ENCODE measurements at places on chromosomes 6 and 20.

- DNase-seq, result no peak
Measured at GRCh38 chr20:46973766-46974165, 79.1 kb downstream of the EYA2 start.

DNA sequence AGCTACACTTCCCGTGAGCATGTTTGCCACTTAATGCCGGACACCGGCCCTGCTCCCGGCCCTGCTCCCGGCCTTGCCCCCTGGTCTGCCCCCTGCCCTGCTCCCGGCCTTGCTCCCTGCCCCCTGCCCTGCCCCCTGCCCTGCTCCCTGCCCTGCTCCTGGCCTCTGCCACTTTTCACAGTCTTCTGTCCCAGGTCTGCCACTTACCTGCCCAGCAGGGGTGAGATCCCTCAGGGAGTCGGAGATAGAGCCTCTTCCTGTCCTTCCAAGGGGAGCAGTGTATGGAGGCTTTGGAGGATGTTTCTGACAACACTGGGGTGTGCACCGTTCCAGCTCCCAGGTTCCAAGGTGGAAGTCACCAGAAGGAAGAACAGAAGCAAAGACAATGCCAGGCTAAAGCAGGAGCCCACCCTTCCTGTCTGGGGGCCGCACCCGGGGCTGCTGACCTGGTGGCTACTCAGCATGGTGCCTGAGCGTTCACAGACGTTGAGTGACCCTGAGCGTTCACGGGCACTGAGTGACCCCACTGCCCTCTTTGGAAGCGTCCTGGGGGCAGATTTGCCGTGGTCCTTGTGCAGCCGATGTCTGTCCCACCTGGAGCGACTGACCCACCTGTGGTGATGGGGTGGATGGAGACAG, 199.8 kb downstream of the DLL1 start:
- DNase-seq, result no peak

- DNase-seq, result no peak
Measured at GRCh38 chr6:19209202-19209601, 628.0 kb upstream of the ID4 start.

GRCh38 chr6:140043357-140043756, 668.9 kb upstream of the CITED2 start:
- no peak for DNase-seq

DNA sequence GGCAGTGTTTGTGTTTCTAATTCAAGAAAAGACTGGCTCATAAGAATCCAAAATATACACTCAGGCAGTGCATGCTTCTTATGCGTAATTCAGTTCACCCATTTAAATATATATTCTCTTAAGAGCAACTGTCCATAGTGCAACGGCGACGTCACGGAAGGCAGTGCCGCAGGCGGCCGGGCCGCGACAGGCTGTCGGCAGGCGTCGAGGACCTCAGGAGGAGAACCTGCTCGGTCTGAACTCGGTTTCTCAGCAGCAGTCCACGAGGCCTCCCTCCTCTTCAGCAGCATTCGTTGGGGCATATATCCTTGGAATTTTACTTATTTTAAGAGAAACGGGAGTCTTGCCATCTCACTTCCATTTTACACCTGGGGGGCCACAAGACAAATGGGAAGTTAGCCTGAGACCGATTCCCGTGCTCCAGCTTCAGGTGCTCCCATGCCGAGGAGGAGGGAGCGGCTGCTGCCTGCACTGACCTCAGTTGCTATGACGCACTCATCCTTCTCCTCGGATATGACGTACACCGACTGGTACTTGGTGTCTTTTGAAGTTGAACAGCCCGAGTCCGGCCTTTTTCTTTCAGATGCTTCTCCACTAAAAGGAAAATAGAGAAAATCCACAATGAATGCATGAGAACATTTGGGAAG, 8.2 kb downstream of the DLL1 start:
- DNase-seq, result no peak

- no peak for DNase-seq
Measured at GRCh38 chr6:24755279-24755678, 19.5 kb upstream of the GMNN start.

GRCh38 chr6:12716298-12716916, at the start of gene PHACTR1:
PHACTR1 (plus strand) TSS chr6:12716767.
- no peak for DNase-seq

GRCh38 chr6:108592371-108593337, 31.9 kb downstream of the FOXO3 start:
- peak; percentile 70 for DNase-seq

GRCh38 chr6:112007254-112007653, 46.6 kb upstream of the CCN6 start:
- DNase-seq, result no peak

GRCh38 chr20:52542131-52542530, 350.6 kb upstream of the ZFP64 start:
- no peak for DNase-seq

DNA sequence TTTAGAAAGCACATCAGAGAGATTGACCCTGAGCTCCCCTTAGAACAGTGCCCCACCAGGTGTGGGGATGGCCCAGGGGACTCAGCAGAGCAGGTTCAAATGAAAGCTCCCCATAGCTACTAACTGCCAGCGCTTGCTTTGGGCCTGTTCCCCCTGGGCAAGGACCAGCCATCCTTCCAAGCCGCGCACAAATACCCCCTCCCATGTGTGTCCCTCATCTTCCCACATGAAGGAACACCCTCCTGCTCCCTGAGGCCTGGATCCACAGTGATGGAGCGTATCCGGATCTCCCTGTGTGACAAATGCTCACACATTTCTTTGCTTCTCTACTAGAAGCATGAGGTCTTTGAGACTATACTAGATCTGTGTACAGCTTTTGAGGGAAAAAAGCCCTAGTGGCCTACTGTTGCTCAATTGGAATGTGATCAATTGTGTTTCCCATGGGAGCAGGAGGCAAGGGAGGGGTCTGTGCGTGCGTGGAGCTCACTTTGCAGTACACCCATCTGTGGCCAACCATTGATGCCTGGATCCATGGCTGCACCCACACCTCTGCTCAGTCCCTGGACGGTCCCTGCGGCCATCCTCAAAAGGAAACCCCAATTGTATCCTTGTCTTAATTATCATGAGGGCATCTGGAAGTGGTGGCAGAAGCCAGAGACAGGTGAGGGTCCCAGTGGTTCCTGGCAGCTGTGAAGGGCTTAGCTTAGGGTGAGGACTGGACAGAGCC, 1.4 kb upstream of the RAET1G start:
- DNase-seq, result no peak

DNA sequence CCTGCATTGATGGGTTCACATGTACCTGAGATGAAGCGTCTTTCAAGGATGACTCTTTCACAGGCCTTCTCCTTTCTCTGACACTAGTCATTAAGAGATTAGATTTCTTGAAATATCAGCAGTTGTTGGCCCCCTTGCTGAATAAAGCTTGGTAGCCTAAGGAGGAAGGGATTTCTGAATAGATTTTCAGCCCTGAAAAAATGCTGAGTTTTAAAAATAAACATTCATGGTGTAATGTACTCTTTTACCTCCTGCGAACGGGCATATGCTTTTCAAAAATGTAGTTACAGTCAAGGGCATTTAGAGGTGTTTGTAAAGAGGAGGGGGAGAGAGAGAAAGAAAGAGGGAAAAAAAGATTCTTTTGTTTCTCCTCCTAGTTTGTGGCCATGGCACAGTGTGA, 222.7 kb downstream of the SOX4 start:
- no peak for DNase-seq

DNA sequence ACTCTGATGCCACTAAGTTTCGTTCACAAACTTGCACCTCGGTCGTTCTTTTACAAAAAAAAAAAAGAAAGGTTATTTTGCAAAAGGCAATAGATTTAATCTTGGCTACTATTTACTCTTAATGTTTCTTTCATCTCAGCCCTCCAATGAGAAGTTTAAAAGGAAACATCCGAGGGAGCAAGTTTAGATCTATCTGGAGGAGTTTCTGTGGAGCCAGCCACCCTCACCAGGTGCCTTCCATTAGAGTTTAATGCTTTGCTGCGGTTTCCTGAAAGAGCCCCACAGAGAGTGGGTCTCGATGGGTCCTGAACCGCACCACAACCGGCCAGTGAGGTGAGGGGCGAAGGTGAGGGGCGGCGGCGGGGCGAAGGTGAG, 632 bp downstream of the PRKN start:
- no peak for DNase-seq

- DNase-seq, result peak; percentile 62
Measured at GRCh38 chr6:7727086-7727945, 1.4 kb downstream of the BMP6 start.

GRCh38 chr6:45421709-45422502, 44.2 kb upstream of the SUPT3H start:
- DNase-seq, result peak; percentile 77

- peak; percentile 46 for DNase-seq
Measured at GRCh38 chr6:12957321-12958051, 240.9 kb downstream of the PHACTR1 start.

DNA sequence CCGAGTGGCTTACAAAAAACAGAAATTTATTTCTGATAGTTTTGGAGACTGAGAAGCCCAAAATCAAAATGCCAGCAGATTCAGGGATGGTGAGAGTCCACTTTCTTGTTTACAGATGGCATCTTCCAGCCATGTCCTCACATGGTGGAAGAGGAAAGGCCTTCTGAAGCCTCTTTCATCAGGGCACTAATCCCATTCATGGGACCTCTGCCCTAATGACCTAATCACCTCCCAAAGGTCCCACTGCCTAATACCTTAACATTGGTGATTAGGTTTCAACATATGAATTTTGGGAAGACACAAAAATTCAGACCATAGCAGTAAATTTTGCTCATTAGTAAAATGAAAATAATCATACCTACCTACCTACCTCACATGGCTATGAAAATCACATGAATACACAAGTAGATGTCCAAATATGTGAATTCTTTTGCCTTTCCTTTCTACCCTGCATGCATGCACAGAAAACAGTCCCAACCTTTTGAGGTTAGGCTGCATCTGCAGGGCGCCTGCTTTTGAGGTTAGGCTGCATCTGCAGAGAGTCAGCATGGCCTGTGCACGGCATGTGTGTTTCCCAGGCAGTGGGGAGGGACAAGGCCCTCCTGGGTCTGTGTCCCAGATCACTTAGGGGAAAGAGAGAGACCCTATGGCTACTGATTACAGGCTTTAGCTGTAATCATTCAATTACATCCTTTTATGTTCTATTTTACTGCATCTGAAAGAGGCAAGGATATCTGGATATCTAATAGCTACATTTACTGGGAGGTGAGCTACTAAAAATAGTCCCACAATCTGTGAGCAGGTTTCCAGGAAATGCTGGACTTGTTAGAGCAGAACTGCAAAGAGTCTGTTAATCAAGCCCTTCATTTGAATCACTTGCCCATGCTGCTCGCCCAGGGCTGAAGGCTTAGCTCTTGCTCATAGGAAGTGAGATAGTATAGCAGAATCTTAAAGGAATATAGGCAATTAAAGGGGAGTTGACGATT, 497.7 kb upstream of the MARCKS start:
- DNase-seq, result no peak

DNA sequence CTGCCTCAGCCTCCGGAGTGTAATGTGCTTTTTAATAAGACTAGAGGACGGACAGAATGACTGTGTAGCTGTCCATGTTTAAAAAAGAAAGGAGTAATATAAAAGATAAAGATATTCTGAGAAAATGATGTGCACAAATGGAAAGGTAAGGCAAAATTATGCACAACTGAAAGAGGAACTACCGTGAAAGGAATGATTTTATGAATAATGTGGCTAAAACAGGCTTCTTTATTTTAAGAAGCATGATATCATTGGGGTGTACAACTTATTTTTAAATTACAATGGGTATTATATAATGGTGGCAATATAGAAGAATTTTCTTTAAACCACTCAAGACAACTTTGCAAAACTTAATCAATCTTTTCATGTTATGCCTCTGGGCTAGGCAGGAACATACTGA, 78.1 kb downstream of the FIG4 start:
- peak; percentile 16 for DNase-seq

DNA sequence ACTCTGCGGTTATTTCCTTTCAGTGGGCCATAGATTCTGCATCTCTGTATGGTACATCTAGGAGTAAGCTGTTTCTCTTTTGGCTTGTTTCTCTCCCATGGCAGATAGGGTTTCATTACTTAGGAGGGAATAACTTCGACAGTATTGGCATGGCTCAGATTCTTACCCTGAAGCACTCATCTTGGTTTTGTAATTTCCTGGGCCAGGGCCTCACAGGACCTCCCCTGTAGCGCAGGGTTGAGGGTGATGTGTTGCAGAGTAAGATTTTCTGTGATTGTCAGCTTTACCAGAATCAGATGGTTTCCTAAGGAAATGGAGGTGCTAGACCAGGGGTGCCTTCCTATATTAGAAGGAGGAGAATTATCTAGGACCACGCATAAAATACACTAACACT, 78.3 kb downstream of the STXBP5 start:
- no peak for DNase-seq

DNA sequence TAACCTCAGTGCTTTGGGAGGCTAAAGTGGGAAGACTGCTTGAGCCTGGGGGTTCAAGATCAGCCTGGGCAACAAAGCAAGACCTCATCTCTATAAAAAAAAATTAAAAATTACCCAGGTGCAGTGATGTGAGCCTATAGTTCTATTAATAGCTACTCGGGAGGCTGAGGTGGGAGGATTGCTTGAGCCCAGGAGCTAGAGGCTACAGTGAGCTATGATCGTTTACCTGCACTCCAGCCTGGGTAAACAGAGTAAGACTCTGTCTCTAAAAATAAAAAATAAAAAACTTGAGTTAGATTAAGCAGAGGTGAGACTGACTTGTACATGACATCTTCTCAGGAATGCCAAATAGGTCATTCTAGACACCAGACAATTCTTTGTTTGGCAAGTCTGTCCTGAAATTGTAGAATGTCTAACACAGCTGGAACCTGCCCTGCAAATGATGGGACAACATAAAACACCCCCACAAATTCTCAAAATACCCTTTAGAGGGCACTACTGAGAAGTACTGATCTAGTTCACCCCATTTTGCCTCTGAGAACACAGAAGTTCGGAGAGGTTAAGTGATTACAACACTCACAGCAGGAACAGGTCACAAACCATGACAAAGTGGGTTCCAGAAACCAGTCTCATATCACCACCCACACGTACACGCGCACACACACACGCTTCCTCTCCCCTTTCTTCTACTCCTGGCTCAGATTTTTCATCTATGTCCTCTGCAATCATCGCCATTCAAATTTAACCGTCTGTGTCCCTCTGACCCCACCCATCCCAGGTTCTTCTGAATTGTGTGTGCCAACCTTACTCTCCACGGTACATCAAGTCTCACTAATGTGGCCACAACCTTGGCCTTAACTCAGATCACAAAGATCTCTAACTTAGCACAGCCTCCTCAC, 38.3 kb downstream of the ARHGAP18 start:
- peak; percentile 72 for DNase-seq

GRCh38 chr6:125688138-125688537, 61.3 kb upstream of the HEY2 start:
- DNase-seq, result no peak

DNA sequence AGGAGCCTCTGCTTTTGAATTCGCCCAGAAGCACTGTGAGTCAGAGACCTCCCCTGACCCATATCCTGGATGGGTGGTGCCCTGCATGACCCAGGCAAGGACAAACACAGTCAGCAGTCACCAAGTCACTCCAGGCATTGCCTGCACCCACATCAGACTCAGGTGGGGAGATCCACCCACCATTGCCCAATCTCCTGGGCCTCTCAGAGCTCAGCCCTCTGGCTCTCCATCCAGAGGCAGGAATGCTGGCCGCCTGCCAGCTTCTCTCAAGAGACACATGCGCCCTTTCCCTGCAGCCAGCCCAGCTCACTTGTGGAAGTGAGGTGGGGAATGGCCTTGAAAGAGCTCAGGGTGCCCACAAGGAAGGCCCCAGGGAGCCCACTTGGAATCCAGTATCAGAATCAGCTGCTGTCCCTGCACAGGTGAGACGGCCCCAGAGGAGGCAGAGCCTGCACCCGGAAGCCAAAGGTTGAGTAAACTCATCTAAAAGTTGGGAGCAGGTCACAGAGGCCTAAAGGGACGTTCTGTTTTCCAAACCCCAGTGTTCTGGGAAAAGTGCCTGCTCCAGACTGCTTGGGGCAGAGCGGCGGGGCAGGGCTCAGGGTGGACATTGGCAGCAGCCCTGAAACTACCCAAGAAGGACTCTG, 129.8 kb downstream of the PREX1 start:
- DNase-seq, result no peak

Measured in B cell (primary cell).